ENCODE measurements at places on chromosomes 11 and 22.

GRCh38 chr11:12109591-12110196 lies 696 bp upstream of the MICAL2 start:
- DNase-seq, result no peak

DNA sequence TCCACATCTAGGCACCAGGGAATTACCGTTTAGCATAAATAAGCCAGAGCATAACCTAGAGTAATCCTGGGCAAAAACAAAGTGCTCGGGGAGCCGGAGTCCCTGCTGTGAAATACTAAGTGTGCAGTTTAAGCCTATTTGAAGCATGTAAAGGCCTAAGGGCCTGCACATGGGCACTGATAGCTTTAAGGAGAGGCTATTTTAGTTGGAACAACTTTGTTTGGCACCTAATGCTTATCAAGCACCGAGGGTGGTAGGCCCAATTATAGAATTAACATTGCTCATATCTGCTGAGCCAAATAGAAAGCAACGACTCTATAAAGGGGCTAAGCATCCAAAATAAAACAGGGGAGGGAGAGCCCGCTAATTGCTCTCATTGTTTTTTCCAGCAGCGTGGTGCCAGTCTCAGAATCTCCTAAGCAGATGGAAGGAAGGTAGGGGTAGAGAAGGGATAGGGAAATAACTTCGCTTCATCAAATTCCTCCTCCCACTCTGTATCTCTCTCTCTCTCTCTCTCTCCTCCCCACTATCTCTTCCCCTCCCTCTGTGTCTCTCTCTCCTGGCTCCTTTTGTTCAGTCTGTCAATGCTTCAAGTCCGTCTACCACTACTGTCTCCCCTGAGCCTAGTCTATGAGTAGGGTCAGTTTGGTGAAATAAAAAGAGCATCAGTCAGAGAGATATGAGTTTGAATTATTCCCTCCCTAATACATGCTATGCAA lies 292.8 kb downstream of the NXPE2 start:
- no peak for DNase-seq

GRCh38 chr11:16126362-16126761 lies 230.0 kb downstream of the SOX6 start:
- peak; percentile 6 for DNase-seq

DNA sequence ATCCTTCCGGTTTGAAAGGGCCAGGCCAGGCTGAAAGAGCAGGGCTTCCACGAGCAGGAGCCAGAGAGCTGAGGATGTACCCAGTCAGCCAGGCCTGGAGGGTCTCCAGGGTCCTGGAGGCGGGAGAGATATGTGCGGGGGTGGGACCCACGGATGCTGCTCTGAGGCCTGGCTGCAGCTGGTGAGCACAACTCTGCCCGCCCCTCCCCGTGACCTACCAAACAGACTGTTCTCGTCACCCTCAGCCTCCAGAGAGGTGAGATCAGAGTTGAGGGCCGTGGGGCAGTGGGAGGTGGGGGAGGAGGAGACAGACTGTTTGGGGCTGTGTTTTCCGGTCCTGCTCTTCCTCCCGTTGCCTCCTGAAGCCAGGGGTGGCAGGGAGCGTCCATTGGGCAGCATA lies 42.2 kb downstream of the TRIOBP start:
- no peak for DNase-seq

DNA sequence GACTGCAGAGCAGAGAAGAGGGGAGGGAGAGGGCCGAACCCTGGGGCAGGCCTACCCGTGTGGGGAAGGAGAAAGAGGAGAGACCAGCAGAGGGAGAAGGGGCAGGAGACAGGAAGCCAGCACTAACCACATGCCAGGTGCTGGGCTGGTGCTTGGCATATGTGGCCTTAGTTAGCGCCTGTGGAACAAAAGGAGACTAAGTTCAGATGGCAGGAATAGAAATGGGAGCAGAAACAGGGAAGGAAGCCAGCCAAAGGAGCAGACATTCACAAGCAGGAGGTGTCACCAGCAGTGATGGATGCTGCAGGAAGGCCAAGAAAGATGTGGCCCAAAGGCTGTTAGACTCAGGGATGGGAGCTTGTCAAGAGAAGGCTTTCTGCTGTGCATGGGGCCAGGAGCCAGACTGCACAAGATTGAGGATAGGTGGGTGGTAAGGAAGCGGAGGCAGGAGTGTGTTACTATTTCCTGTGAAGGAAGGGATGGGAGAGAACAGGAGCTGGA lies 26.7 kb downstream of the TREH start:
- DNase-seq, result no peak

DNA sequence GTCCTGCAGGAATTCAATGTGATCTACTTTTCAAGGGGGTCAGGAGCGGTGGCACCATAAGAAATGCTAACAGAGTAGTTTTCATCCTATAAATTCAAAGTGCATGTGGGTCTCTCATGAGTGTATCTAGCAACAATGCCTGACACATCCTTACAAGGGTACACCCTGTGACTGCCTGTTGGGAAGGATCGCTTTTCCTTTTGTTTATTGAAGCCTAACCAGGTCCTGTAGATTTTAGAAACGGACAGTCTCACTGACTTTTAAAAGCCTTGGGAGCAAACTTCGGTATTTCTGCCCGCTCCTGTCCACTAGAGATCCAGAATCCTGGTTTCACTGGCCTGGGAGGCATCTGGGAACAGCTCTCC lies 102.4 kb downstream of the MICAL2 start:
- no peak for DNase-seq

GRCh38 chr11:73262851-73263495 lies 9.2 kb upstream of the P2RY6 start:
- peak; percentile 25 for DNase-seq

GRCh38 chr11:92875473-92875872 lies 94.0 kb upstream of the MTNR1B start:
- no peak for DNase-seq

- DNase-seq, result no peak
Measured at GRCh38 chr22:49263101-49263500, 564.6 kb downstream of the BRD1 start.

DNA sequence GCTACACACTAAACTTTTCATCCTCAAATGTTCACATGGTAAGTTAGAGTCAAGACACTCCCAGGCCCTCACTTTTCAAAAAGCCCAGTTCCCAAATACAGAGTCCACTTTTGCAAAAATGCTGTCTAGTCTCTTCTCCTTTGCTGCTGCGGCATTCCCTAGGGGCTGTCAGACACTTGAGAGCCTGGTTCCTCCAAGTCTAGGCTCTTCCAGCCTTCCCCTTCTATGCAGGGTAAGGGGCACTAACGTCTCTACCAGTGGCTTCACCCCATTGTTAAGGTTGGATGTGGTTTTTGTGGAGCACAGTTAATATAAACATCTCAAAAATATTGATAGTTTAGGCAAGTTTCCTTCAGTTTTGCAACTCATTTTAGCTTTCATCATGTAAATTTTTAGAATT lies 181.5 kb downstream of the KIF18A start:
- no peak for DNase-seq

- DNase-seq, result no peak
Measured at GRCh38 chr11:58801302-58801701, 43.2 kb downstream of the GLYATL2 start.

DNA sequence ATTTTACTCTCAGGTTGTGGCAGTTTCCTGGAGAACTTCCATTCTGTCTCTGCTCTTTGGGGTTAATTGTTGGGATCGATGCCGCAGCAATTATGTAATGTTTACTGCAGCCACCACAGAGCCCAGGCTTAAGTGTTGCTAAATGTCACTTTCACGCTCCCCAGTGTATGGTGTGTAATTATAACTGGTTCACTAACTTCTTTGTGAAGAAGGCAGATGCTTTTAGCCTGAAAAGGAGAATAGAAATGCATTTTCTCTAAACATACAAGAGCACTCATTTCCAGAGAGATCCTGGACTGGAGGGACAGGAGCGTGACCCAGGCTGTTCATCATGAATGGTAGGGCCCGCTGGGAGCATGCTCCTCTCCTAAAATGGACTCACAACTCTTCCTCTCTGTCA lies 132.2 kb upstream of the PLET1 start:
- DNase-seq, result no peak

GRCh38 chr22:30876915-30877553 lies 91.5 kb downstream of the MORC2 start:
- no peak for DNase-seq

- no peak for DNase-seq
Measured at GRCh38 chr22:19353363-19354131, 62.0 kb upstream of the CLTCL1 start.

DNA sequence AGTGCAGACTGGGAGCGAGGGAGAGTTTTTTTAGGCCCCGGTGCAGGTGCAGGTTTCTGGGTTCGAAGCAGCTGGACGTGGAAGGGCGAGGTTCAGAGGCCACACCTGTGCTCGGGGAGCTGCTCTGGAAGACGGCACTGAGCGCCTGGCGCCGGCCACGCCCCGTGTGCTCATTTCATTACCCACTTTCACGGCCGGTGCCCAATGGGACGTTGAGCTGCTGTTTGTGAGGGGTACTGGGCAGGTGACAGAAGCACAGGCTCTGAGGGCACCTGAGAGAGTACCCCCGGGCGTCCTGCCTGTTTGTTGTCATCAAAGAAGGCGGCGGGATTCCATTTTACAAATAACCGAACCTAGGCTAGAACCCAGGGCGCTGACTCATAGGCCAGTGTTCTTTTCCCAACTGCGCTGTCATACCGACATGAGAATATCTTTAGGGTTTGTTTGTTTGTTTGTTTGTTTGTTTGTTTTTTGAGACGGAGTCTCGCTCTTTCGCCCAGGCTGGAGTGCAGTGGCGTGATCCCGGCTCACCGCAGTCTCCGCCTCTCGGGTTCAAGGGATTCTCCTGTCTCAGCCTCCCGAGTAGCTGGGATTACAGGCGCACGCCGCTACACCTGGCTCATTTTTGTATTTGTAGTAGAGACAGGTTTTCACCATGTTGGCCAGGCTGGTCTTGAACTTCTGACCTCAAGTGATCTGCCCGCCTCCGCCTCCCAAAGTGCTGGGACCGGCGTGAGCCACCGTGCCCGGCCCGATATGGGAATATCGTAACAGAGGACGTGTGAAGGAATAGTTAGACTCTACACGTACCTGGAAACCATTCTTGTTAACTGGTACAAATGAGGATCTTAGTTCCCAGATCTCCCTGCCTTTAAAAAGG lies 16.6 kb upstream of the SPTBN2 start:
- DNase-seq, result no peak

DNA sequence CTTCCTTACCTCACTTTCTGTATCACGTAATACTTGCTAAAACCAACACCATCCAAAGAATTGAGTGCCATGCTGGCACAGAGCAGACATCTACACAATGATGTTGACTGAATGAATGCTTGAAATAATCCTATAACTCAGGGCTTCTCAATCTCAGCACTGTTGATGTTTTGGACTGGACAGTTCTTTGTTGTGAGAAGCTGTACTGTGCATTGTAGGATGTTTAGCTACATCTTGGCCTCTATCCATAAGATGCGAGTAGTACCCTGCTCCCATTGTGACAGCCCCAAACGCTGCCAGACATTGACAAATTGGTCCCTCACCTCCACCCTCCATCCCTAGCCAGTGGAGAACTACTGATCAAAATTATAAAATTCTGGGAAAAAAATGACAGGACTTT lies 153.4 kb downstream of the NAV2 start:
- DNase-seq, result no peak

- DNase-seq, result no peak
Measured at GRCh38 chr22:17786435-17787161, 12.3 kb upstream of the BID start.

DNA sequence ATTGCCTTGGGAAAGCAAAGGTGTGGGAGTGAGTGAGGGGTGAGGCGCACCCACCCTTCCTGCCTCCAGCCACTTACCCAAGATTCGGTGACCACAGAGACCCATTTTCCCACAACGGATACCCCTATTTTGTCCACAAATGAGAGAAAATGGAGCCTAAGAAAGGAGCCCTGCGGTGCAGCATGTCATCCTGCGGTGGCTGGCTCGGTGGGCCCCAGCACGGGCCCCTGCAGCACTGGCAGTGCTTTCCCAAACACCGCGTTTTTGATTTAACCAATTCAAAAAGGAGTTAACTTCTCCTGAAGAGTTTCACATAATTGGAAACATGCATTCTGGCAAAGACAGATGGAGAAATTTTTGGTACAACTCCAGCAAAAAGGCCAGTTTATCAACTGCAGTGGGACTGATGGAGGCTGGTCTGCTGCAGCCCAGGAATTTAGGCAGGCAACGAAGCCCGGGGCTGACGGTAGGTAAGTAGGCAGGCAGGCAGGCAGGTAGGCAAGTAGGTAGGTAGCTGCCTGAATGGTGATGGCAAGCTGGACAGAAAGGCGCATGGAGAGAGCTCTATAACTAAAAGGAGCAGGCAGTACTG lies 84.2 kb downstream of the FDX1 start:
- DNase-seq, result no peak

DNA sequence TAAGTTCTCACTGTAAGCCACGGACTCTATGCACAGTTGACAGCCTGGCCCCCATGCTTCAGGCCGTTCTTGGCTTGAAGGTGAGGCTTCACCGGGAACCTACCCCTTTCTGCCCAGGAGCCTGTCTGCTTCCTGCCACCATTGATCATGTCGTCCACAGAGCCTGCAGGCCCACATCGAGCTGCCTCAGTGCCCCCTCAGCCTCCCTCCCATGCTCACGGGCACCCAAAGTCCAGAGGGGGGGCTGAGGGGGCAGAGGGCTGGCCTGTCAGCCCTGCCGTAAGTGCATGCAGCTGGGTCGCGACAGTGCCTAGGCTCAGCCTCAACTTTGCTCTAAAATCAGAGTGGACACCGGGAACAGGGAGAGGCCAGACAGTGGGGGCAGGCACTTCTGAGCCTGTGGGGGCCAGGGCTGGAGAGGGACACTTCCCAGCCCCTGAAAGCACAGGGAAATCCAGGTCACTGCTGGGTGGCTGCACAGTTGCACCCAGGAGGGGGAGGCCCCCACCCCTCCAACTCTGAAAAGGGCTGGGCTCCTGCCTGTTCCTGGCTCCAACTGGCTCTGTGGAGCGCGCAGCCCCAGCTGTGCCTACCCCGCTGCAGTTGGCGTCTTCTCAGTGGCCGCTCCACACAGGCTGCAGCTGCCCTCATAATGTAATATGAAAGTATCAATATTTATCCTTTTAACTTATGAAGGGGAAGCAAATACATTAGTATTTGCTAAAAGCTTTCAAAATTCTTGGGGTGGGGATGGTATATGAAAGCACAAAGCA lies 598.6 kb downstream of the DLG2 start:
- DNase-seq, result no peak

GRCh38 chr22:41469218-41469851 lies 418 bp downstream of the ACO2 start:
- DNase-seq, result no peak

- DNase-seq, result no peak
Measured at GRCh38 chr11:120771551-120772060, 252.3 kb upstream of the TBCEL start.

- DNase-seq, result no peak
Measured at GRCh38 chr22:45636683-45637082, 35.0 kb upstream of the ATXN10 start.

DNA sequence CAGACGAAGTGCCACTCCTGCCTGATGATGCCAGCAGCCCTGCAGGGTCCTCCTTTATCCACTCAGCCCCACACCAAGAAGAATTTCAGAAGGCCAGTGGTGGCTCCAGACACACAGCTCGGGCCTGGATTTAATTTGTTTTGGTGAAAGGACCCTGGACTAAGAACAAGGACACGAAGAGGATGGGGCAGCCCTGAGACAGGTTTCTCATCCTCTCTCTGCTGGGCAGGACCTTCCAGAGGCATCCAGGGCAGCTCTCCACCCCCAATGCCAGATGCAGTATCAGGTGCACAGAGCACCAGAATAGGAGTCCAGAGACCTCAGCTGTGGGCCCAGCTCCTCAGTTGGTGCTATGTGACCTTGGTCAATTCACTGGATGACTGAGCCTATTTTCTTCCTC lies 72.0 kb downstream of the TRIM29 start:
- DNase-seq, result no peak

- no peak for DNase-seq
Measured at GRCh38 chr22:36865346-36865745, 4.5 kb downstream of the NCF4 start.
